ENCODE measurements at places on chromosomes 3 and 15.
A peak's percentile ranks its signal among the peaks of the same experiment; 100 is the strongest.

GRCh38 chr3:98504539-98504938, 7.1 kb downstream of the OR5K2 start:
- DNase-seq: no peak

DNA sequence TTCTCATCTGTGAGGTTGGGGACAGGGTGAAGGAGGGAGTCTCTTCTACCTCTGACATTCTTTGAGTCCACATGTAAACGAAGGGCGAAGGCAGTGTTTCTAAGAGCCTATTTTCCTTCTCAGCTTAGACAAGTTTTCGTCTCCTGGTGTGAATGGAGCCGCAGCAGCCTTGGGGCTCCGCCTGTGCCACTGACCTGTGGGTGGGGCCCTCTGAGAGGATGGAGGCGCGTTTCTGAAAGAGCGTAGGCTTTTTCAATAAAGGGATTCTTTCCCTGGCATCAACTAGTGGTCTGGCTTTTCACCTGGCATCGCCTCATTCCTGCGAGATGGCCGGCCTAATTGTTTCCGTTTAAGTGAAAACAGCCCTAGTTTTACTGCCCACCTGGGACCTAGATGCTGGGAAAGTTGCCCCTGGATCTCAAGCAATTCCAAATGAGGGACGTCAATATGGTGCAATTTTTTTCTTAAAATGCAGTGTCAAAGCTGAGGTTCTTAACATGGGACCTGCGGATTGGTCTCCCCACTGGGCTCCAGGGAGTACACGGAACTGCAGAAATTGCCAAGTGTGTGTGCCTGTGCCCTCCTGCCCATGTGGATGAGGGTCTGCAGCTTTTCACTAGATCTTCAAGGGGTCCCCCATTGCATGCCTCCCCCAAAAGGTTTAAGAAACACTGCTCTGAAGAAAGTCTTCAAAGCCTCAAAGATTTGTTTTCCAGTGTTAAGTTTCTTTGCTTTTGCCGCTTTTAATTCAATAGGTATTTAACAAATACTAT, 958 bp downstream of the GLDN start:
- no peak for DNase-seq

DNA sequence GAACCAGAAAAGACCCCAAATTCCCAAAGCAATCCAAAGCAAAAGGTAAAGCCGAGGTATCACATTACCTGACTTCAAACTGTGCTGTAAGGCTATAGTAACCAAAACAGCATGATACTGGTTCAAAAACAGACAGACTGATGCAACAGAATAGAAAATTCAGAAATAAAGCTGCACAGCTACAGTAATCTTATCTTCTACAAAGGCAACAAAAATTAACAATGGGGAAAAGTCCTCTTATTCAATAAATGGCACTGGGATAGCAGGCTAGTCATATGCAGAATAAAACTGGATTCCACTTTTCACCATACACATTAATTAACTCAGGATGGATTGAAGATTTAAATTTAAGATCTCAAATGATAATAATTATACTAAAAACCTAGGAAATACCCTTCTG, 392.6 kb upstream of the CBLB start:
- DNase-seq: no peak

- no peak for DNase-seq
Observed at GRCh38 chr3:52218937-52219650, 6.4 kb downstream of the TLR9 start.

- no peak for DNase-seq
Observed at GRCh38 chr3:8793242-8793641, 23.8 kb upstream of the OXTR start.

DNA sequence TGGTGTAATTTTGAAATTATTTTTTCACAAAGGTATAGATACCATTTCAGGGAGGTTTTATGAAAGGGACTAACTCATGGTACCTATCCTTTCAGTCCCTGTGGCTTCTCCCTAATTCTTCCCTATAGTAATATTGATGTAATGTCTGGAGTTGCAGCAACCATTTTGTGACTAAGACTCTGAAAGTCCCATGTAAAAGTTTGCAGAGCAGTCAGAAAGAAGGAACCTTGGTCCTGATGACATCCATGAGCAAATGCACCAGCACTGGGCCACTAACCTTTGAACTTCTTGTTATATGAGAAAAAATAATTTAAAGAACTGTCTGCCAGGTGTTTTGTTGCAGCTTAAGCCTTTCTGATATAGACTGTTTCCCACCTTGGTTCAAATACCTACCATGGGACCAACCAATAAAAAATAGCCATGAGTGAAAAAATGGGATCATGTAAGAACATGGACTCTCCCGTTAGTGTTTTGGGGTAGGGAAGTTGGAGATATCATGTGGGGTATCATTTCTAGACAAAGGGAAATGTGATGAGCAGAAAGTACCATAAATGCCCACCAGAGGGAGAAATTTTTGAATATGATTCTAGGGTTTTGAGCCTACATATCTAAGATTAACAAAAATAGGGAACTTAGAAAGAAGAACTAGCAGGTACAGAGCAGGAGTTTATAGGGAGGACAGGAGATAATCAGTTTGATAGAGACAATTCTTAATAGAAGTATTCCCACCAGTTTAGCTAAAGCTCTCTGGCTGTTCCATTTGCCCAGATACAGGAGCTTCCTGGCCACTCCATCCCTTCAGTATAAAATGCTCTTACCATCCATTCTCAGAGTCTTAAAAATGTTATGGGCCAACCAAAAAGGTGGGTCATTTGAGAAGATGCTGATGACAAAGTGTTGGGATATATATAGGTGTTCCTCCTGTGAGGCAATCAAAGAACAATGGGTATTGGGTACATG, 3.4 kb upstream of the CPOX start:
- DNase-seq: peak; percentile 79

GRCh38 chr3:112604536-112604935, 36.4 kb downstream of the CCDC80 start:
- peak; percentile 36 for DNase-seq

- DNase-seq: no peak
Observed at GRCh38 chr3:43309372-43310305, 23.3 kb downstream of the SNRK start.

- DNase-seq: no peak
Observed at GRCh38 chr3:15844889-15845288, 47.1 kb upstream of the ANKRD28 start.

DNA sequence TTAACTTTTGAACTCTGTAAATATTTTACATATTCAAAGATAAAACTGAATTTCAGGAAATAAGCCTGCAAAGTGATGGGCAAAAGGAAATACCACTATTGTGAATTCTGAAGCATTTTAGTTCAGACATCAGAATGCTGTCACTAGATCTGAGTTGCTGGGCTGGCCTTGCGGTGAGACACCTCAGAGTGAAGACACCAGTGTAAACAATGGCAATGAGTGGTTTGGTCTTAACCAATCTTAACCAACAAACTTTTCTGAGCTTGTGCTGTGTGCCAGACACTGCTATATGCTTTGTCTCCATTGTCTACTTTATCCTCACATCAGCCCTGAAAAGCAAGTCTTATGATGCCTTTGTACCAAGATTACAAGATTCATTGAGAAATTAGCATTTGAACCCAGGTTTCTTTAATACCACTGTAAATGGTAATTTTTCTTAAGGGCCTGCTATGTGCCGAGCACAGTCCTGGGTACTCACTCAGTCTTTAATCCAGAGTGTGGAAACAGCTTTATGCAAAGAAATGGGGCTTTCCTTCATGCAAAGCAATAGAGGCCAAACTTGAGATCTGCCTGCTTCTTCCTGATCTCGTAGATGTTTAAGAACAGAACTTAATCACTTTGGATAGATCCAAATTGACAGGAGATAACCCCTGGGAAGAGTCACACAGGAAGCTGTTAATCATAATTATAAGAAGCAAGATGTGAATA, 55.0 kb downstream of the TMEM39A start:
- DNase-seq: no peak

- DNase-seq: no peak
Observed at GRCh38 chr15:39936681-39937080, 2.8 kb downstream of the EIF2AK4 start.

DNA sequence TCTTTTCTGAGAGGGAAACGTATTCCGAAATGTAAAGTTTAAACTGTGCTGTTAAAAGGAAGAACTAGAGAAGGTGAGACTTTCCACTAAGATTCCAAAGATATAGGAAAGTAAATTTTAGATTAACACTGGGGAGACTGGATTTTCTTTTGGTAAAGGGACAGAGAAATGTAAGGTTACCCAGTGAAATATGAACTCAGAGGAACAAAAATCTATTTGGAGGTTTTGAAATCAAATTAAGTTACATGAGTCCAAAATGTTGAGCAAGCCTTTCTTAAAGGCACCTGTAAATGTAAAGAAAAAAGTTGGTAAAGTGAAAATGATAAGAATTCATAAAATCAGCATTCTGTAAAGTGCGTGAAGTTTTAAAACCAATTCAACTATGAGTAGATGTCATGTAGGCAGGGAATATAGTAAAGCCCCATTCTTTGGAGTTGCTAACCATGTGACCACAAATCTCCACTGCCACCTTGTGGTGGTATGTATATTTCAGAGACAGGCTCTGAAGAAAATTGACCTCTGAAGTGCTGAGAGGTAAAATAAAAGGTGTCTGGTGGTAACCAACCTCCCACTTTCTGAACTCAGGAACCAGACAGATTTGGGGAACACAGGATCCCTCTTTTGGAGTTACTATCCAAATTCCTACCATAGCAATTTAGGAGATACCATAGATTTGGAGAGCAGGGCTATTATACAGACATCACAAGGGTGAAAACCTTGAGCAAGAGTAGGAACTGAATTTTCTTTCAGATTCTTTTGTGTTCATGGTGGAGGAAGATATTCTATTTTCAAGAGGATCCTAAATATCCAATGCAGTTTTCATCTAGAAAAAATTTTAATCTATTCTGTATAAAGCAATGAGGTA, 215.3 kb downstream of the ROBO2 start:
- peak; percentile 41 for DNase-seq

- DNase-seq: no peak
Observed at GRCh38 chr15:25901811-25902605, 38.9 kb upstream of the ATP10A start.

- DNase-seq: no peak
Observed at GRCh38 chr15:94175420-94175819, 55.9 kb upstream of the MCTP2 start.

- peak; percentile 78 for DNase-seq
Observed at GRCh38 chr3:72820415-72820814, 27.8 kb downstream of the SHQ1 start.

GRCh38 chr3:29283231-29284119, 2.6 kb downstream of the RBMS3 start:
- DNase-seq: no peak

GRCh38 chr3:138222942-138223287, 35.8 kb downstream of the ARMC8 start:
- DNase-seq: peak; percentile 16

DNA sequence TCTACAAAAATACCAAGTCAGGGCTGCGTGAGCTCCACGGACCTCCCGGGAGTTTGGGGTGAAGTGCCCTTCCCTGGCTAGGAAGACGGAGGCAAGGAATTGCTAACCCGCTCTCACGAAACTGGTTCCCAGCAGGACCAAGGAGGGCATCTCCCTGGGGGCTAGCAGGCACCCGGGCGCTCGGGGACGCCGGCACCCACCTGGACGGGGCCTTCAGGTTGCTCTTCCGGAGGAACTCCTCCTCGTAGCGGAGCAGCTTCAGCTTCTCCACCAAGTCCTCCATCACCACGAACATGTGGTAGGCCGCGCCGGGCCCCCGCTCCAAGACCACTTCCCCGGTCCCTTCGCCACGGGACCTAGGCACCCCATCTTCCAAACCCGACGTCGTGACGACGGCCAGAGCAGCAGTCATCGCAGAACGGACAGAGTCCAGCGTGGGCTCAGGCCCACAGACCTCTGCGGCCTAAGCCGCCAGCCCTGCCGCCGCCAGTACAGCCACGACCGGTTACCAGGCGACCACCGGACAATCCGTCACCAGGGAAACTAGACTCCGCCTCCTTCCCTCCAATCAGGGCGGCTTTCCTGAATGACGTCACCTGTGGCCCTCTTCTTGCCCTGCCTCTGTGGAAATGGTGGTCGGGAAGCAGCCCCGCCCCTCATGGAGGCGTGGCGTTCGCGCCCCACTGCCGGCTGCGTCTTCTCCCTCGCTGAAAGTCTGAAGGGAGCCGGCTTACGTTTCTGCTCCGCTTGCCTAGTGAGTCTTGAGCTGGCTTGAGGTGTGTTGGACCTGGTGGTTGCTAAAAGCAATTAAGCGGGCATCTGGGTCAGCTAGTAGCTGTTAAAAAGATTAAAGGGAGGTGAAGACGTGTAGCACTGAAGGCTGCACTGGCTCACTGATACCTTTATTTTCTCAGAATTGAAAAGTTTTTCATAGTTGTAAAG, at the start of gene IFT57:
IFT57 (minus strand) TSS at position 514 of the 942 bp plus-strand sequence; CDS start at position 412, 102 bp downstream.
- peak; percentile 95 for DNase-seq

DNA sequence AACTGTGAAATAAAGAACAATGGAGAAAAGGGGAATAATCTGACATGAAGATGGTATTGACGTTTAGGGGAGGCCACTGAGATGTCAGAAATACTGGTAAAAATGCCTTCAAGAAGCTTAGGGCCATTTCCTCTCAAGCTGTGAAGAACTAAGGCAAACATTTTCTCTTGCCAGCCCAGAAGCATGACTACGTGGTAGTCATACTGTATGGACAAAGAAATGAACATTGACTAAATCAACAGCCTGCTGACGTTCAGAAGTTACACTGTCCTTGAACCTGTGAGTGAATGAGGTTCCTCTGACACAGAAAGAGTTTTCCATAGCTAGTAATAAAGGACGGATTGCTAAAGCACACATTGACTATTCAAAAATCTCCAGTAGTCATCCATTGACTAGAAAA, 121.0 kb downstream of the P3H2 start:
- no peak for DNase-seq

- DNase-seq: no peak
Observed at GRCh38 chr3:39752751-39753150, 56.7 kb upstream of the MYRIP start.

GRCh38 chr15:59298225-59298853, 74.3 kb downstream of the MYO1E start:
- DNase-seq: no peak

- DNase-seq: no peak
Observed at GRCh38 chr3:183626877-183627594, 8.4 kb upstream of the KLHL24 start.

GRCh38 chr3:101722394-101723173, 1.8 kb upstream of the CEP97 start:
- peak; percentile 81 for DNase-seq

- DNase-seq: no peak
Observed at GRCh38 chr3:156687023-156687422, 12.6 kb downstream of the TIPARP start.

DNA sequence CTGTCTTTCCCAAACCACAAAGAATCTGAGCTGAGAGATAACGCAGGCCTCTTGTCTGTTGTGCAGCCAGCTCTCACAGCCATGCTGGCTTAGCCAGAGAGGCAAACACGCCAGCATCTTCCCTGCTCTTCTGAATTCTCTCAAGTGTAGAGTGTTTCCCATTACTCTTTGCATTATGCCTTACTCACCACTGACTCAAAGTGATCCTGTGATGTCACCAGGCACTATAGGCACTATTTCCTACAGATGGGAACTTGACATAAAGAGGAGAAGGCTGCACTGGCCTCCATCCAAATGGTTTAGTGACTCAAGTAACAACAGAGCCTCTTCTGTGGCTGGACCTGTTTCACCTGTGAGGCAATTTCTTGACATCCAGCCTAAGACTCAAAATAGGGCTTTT, 44.4 kb downstream of the PDZRN3 start:
- no peak for DNase-seq

GRCh38 chr15:89928421-89928820, 15.7 kb upstream of the ARPIN start:
- no peak for DNase-seq
